ENCODE measurements at places on chromosomes 13 and 19.
A peak's percentile ranks its signal among the peaks of the same experiment; 100 is the strongest.

DNA sequence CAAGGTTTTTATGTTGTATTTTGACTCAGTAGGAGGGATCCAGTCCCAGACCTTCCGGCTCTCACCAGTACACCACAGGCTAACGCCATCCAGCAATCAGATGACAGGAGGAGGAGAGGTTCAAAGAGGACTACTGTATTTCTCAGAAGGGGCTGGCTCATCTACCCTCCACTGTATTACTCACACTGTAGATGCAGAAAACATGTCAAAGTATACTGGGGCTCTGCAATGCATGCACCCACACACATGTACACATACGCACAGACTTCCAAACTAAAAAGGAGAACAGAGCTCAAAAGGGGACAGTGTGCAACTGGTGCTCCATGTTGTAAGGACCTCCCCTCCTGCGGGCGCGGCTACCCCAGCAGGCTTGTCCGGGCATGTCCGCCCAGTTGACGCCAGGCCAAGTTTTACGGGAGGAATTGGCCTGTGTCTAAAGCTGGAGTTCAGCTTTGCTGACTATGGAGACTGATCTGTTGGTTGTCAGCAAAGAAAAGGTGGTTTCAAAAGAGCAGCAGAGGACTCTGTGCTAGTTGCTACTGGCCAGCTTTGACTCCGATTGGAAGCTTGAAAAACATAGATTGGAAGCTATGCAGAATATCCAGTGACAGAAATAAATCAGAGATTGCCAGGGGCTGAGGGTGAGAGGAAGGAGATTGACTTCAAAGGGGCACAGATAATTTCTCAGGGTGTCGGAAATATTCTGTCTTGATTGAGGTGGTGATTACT is 314.2 kb downstream of the DLEU7 start:
- no peak for DNase-seq

DNA sequence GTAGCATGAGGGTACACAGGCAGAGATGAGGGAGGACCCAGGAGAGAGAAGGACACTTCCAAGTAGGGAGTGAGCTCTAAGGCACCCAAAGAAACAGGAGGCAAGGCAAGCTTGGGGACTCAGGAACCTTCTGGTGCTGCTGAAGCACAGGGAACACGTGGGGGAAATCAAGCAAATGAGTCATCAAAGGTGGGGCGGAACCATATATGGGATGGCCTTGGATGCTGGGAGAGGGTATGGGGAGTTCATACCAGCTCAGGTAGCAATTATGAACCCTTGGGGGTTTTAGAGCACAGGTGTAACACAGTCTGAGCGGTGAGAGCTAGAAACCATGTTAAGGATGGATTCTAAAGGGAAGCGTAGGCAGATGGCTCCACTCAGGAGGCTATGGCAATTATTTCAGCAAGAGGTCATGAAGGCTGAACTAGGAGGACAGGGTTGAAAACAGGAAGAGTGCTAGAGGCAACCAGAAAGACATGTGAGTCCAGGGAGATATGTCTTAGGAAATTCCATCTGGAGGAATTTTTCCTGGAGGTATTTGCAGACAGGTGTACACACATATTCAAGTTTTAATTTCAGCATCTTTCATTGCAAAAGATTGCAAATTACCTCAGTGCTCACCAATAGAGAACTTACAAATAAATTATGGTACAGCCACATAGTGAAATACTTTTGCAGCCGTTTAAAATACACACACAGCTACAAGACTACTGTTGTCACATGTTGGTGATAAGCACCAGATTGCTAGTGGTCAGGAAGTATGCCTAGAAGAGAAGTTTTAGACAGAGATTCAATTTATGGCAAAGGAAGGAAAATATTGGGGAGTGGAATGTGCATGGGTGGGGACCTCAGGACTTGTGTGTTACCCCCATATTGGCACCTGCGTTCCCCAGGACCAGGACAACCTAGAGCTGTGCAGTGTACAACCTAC is 77.0 kb downstream of the STARD13 start:
- DNase-seq, result no peak

DNA sequence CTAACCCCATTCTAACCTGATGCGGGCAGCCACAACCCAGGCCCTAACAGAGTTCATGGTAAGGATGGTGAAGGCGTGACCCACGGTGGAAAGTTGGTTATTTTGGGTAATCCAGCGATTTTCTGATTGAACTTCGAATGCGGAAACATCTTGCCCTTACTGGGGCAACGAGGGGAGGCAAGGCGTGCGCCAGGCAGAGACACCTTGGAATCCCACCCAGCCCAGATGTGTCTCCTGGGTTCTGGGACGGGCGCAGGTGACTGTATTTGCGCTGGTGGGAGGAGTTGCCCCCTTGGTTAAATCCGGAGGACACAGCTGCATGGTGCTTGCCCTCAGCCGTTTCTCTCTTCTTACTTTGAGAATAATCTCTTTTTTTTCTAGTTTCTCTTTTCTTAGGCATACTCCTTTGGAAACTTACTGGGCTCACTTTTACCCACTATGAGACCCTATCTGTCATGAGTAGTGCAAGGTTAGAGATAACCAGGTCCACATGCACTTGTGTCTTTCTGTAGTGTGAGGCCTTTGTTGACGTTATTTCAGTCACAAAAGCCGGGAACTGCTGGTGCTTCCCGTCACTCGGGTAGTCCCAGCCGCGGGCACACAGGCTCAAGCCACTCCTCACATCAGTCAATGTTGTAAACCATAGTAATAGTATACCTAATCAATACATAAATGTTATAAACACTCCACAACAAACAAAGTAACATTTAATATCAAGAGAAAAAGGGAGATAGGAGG is 81.5 kb downstream of the ATP11A start:
- no peak for DNase-seq

DNA sequence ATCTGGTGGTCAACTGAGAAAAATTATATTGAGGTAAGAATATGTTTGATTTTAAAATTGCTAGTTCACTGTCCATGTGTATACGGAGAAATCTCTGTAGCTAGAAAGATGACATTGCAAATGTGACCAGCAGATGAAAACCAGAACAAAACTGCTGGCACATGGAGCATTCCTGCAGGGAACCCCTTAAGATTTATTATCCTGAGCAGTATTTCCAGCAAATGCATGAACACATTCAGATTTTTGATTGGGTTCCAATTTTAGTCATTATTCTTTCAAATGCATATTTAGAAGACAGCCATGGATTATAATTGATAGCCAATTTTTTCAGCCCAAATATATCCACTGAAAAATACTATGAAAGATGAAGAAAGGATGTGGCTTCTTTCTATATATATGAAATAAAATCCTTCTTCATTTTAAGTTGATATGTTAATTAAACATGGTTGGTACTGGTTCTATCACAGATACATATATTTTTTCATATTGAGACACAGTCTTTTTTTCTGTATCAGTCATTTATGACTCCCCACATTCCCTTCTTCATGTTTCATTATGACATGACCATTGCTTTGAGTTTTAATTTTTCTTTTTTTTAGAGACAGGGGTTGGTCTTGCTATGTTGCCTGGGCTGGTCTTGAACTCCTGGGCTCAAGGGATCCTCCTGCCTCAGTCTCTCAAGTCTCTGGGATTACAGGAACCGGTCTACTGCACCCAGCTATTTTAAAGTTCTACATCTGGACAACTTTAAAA is 376.5 kb downstream of the KLF12 start:
- no peak for DNase-seq

DNA sequence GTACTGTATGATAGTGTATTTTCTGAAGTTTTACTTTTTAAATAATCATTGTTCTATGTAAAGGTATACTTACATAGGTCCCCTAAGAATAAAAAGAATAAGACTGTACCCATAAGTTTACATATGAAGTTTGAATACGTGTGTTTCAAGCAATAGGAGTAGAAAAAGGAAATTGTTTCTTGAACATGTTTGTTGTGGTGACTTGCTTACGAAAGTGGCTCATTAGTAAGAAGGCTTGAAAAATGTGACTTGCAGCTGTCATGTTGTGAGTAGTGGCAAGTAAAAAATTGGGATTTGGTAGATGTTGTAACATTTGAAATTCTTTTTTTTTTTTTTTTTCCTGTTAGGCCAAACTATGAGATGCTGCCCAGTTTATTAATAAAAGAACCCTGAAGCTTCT is 203.3 kb downstream of the LMO7 start:
- no peak for DNase-seq

GRCh38 chr13:66312312-66313087 is 917.6 kb downstream of the PCDH9 start:
- DNase-seq, result no peak

DNA sequence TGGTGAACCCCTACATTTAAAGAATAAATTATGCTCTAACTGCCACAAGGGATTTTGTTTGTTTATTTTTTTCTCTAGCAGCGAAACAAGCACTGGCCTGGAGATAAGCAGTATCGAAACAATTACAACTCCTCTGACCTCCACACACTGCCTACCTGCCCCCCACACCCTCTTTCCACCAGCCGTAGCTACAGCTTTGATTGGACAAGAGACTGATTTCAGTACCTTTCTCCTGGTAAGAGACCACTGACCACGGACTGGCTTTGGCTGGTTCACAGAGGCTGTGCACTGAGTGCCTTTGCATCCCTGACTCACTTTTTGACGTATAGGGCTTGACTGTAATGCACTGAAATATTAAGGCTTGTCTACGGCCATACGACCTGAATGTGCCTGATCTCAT is 7.4 kb upstream of the ZDHHC20 start:
- no peak for DNase-seq

GRCh38 chr13:49922301-49922700 is 13.8 kb downstream of the SPRYD7 start:
- no peak for DNase-seq

- DNase-seq, result no peak
Observed at GRCh38 chr13:57630661-57631595, 616 bp upstream of the PCDH17 start.

- DNase-seq, result no peak
Observed at GRCh38 chr19:28737021-28737895, 475.7 kb downstream of the UQCRFS1 start.

- peak; percentile 69 for DNase-seq
Observed at GRCh38 chr19:33143897-33144405, 12.0 kb downstream of the WDR88 start.

DNA sequence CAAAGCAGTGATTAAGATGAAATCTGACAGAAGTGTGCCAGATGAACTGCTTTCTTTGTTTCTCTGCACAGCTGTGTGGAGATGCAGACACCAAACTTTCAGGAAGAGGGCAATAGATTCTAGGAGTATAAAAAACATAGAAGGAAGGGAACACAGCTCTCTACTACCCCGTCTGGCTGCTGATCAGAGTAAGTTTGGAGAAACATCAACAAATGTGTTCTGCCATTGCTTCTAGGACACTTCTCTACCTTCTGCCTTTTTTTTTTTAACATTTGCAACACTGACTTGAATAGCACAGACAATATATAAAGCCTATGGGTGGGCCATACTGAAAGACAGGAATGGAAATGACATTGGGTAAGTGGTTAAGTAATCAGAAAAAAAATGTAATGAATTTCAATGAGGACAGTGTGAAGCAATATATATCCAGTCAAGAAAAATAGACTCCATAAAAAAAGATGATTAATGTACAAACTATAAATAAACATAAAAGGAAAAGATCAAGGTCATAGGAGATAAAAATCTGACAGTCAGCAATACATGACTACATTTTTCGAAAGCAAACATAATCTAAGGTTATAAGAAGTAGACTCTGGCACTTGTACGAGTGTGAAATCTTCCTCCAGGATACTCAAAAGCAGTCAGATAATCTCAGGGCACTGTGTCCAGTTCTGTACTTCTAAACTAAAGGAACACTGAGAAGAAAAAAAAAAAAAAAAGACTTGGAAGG is 21.4 kb downstream of the NUFIP1 start:
- DNase-seq, result no peak

DNA sequence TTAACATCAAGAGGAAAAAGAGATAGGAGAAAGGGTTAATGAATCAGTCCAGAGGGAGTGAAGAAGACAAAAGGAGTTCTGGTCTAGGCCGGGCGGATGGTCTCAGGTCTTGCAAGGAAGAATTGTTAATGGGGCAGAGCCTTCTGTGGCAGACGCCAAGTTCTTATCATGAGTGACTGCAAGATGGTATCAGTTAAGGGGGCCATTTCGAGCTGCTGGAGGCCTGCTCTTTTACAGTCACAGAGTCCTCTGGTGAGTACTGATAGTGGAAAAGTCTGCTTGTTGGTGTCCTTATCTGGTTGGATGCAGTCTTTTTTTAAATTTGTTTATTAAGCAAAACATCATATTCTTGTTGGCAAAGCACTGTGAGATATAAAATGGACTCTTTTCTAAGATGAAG is 590.9 kb upstream of the SGCG start:
- DNase-seq, result no peak

DNA sequence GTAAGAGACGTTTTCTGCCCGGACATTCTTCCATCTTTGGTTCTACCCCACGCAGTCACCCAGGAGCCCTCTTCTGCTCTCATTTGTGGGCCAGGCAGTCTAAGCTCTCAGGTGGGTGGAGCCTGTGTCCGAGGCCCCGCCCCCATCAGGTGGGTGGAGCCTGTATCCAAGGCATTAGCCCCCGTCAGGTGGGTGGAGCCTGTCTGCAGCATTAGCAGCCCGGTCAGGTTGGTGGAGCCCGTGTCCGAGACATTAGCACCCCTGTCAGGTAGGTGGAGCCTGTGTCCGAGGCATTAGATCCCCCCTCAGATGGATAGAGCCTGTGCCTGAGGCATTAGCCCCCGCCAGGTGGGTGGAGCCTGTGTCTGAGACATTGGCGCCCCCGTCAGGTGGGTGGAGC is 45.5 kb upstream of the C13orf46 start:
- DNase-seq, result peak; percentile 55

GRCh38 chr13:44271031-44271455 is 102.6 kb upstream of the SERP2 start:
- DNase-seq, result no peak

- DNase-seq, result no peak
Observed at GRCh38 chr13:109816112-109816807, 29.9 kb upstream of the IRS2 start.

- no peak for DNase-seq
Observed at GRCh38 chr13:53045189-53045588, 16.6 kb downstream of the OLFM4 start.
